ENCODE measurements at places on chromosomes 2 and 18.

GRCh38 chr2:116917196-116917595 lies 897.3 kb upstream of the DDX18 start:
- no peak for DNase-seq

GRCh38 chr2:216670266-216671080 lies 24.9 kb downstream of the IGFBP5 start:
- no peak for DNase-seq

- no peak for DNase-seq
Measured at GRCh38 chr2:159925975-159926374, 128.0 kb upstream of the CD302 start.

DNA sequence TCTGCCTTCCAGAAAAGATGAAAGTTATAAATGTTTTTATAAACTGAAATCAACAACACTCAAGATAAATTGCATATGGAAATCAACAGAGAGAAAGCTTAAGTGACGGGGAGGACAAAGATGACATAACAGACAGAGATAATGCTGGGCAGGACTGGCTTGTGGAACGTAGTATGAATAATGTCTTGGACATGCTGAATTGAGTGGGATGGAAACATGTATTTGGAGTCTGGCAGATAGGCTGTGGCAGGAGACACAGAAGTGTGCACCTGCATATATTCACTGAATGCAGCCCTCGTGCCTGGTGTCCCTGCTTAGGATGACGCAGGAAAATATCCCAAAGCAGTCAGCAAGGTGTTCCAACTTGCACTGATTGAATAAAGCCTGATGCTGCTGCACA lies 318.2 kb downstream of the CBLN2 start:
- no peak for DNase-seq

- no peak for DNase-seq
Measured at GRCh38 chr18:37440206-37440605, 125.4 kb downstream of the CELF4 start.

GRCh38 chr2:68505603-68506159 lies 38.3 kb downstream of the APLF start:
- no peak for DNase-seq

GRCh38 chr18:22493940-22494339 lies 76.2 kb upstream of the CTAGE1 start:
- DNase-seq, result no peak

- DNase-seq, result no peak
Measured at GRCh38 chr2:74080346-74080745, 67.4 kb downstream of the BOLA3 start.

GRCh38 chr2:177161741-177162460 lies 50.7 kb upstream of the HNRNPA3 start:
- DNase-seq, result no peak

DNA sequence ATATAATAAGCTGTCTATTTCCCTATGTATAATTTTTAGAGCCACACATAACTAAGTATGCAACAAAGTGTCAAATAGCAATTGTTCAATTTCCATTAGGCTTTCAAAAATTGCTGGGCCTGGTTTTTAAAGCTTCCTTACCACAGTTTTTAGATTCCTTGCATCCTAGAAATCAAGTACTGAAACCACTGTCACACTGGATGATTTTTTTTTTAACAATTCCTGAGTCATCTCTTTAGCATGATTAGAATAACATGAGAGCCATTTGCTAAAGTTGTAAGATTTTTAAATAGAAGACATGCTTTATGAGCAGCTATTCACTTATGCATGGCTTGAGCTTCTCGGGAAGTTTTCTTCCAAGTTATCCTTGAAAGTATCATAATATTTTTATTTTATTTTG lies 319.5 kb upstream of the NXPH2 start:
- DNase-seq, result no peak
